ENCODE measurements at places on chromosomes 5 and 9.

GRCh38 chr9:2465921-2466460, 155.6 kb upstream of the VLDLR start:
- peak; percentile 31 for DNase-seq

GRCh38 chr5:15009420-15009819, 137.8 kb upstream of the ANKH start:
- DNase-seq = no peak

- DNase-seq = no peak
Observed at GRCh38 chr9:110928599-110928998, 109.7 kb downstream of the LPAR1 start.

- no peak for DNase-seq
Observed at GRCh38 chr5:72122602-72123001, 15.3 kb downstream of the MAP1B start.

- no peak for DNase-seq
Observed at GRCh38 chr5:95810305-95811125, 12.0 kb downstream of the GLRX start.

DNA sequence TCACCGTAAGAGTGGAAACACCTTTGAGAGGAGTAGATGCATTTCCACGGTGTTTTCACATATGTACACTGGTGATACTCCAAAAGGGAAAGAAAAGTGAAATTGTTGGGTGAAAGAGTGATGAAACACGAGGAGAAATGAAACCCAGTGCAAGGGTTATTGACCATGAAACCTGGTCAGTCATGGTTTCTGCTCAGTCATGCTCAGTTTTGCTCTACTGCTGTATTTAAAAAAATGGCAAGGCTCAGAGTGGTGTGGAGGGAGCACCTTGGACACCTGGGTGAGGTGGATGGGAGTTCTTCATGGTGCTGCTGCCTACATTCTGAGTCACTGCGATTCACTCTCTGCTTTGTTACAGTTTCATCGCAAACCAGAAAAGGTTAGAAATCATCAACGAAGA, 32.3 kb downstream of the NTRK2 start:
- DNase-seq = peak; percentile 20

GRCh38 chr5:111730659-111731382, 26.2 kb downstream of the NREP start:
- DNase-seq = no peak

GRCh38 chr5:81495286-81495685, 101.4 kb upstream of the ACOT12 start:
- DNase-seq = no peak

DNA sequence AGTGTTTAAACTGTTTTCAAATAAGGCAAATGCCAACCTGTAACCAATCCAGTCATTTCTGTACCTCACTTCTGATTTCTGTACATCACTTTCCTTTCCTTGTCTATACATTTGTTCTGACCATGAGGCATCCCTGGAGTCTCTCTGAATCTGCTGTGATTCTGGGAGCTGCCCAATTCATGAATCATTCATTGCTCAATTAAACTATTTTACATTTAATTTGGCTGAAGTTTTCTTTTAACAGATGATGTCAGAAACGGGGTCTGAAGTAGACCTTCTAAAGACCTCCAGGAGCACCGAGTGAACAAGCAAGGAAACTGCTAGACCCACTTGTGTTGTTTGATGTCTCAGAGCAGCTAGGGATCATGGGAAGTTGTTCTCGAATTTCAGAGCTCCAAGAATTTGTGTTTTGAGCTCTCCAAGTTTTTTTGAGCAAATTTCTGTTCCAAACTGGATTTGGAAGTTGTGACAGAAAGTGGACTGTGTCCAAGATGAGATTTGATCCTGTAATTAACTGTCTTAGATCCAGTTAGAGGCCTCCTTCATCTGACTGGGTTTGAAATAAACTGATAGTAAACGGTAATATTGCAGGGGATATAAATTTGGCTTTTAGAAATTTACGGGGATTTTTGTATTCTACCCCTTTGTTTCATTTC, 490.8 kb upstream of the ST8SIA4 start:
- no peak for DNase-seq

DNA sequence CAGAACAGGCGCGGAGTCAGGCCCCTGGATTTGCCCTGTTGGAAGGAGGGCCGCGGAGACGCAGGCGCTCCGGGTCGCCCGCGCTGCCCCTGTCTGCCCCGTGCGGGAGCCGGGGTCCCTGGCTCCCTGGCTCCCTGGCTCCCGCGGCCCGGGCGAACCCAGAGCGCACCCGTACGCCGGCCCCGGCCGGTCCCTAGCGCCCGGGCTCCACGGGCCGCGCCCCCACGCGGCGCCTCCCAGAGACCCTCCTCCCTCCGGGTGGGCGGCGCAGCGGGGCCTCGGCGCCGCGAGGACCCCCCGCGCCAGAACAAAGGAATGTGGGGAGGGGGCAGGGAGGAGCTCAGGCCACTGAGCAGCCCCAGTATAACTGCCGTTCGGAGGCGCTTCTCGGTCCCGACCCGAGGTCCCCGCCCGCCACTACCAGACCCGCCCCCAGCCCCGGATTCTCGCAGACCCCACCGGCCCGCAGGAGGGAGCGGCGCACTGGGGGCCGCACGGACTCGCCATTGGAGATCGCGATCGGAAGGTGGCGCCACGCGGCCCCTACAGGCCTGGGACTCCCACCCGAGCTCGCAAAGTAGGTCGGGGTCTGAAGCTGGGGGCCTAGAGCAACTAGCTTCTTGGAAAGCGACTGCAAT, 2.4 kb downstream of the NFIL3 start:
- no peak for DNase-seq

DNA sequence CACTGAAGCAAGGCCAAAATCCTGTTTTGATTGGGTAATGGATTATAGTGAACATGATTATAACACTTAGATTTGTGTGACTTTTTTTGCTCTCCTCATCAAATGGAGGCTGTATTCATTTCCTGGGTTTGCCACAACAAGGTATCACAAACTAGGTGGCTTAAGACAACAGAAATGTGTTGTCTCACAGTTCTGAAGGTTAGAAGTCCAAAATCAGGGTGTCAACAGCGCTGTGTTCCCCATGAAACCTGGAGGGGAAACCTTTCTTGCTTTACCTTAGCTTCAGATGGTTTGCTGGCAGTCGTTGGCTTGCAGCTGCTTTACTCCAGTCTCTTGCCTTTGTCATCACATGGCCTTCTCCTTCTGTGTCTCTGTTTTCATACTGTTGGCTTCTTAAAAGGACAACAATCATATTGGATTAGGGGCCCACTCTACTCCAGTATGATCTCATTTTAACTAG, 32.4 kb downstream of the CDC42SE2 start:
- DNase-seq = no peak

GRCh38 chr9:117156771-117157535, 257.9 kb downstream of the ASTN2 start:
- no peak for DNase-seq

DNA sequence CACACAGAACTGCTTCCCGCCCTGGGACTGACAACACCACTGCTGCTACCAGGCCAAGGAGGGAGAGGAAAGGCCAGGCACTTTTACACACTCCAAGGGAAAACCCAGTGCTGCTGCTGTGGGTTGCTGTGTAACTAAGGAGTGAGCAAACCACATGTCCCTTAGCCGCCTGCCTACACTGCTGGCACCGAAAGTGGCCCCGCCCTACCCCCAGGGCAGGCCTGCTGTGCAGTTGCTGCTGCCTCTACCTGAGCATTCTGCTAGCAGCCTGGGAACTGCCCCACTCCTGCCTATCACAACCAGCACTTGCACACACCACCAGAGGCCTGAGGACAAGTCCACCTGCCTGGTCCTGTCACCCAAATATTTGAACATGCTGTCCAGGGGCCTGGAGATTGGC, 740.9 kb downstream of the DTWD2 start:
- DNase-seq = no peak

DNA sequence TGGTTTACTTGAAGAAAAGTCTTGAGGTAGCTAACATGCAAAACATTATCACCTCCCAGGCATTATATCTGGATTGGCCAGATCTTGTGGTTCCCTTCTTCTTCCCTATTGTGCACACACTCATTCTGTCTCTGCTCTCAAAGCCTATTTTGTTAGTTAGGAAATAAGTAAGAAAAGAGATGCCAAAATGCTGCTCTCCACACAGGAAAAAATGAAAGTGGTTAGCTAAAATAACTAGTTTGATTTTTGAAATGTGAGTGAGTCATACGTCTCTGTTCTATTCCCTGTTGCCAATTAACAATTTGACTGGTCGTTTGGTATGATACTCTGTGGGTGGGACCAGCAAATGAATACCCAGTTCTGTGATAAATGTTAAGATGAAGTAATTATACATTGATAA, 28.1 kb downstream of the LMNB1 start:
- no peak for DNase-seq

- no peak for DNase-seq
Observed at GRCh38 chr5:116289276-116289675, 204.5 kb downstream of the COMMD10 start.

DNA sequence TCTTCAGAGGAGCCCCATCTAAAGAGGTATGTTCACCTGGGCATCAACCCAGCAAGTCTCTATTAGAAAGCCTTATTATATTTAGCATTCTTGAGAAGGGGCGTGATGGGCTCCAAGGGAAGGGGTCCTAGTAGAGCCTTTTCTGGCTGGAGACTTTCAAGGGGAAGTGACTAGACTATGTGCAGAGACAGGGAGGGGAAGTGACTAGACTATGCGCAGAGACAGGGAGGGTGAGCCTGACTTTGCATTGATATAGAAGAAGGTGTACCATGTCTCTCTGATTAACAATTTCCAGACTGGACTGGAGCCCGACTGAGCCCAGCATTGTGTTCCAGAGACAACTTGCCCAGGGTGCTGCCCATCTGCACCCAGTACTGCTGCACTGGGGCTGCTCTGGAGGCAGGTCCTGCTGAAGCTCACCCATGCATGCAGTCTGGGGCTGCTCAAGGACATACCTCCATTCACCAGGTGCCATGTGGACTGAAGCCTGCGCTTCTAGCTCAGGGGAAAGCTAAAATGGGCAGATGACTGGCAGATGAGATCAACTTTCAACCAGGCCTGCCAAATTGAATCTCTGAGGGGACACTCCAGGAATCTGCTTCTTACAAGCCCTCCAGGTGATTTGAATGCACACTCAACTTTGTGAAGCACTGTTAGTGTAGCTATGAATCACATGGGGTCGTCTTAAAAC, 83.0 kb upstream of the GNA14 start:
- no peak for DNase-seq

- no peak for DNase-seq
Observed at GRCh38 chr9:120312031-120312430, 267.9 kb downstream of the CDK5RAP2 start.

GRCh38 chr5:92337772-92338234, 954.7 kb upstream of the ARRDC3 start:
- DNase-seq = no peak

GRCh38 chr9:100724886-100725285, 147.0 kb downstream of the CAVIN4 start:
- no peak for DNase-seq

GRCh38 chr5:14028938-14029584, 84.6 kb upstream of the DNAH5 start:
- no peak for DNase-seq

Measured in GM19239 (cell line).